ENCODE measurements at places on chromosomes 6 and 20.

GRCh38 chr20:48760403-48760983 lies 67.3 kb downstream of the PREX1 start:
- peak; percentile 67 for DNase-seq

GRCh38 chr20:12133553-12133952 lies 215.9 kb downstream of the BTBD3 start:
- no peak for DNase-seq

DNA sequence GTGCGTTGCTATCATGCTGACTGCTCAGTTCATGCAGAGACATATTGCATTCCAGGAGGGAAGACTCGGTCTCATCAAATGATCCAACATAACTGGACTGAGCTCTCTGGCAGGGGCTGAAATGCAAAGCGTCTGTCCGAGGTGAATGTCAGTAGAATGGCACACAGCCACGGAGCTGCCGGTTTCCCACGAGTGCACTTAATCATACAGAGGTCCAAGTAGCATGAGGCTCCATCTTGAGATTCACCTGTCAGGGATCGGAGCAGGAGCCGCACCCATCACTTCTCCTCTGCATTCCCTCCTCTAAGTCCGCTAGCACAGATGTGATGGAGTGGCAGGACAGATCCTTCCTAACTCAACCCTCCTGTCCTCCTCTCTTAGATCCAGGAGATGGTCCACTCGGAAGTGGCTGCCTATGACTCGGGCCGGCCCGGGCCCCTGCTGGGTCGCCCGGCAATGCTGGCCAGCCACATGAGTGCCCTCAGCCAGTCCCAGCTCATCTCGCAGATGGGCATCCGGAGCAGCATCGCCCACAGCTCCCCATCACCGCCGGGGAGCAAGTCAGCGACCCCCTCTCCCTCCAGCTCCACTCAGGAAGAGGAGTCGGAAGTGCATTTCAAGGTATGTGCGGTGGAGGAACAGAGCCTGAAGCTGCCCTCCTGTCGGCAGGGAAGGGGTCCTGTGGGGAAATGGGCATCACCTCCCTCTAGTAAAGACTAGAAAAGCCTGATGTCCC lies 135.9 kb downstream of the JPH2 start:
- no peak for DNase-seq

DNA sequence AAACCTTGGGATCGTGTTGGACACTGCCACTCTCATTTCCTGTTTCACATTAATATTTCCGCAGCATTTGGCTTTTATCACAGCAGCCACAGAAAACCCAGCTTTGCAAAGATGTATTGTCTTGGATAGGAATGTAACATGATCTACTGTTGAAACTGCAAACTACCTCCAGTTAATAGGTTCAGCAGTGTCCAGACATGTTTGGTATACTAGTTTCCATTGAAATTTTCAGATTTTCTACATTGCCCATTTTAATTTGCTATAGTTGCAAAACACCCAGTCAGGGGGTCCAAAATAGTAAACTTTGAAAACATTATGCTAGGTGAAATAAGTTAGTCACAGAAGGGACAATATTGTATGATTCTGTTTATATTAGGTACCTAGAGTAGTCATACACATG lies 3.3 kb downstream of the ANKRD6 start:
- DNase-seq, result no peak

GRCh38 chr6:14134211-14134910 lies 16.8 kb downstream of the CD83 start:
- DNase-seq, result no peak

- DNase-seq, result no peak
Observed at GRCh38 chr6:47788498-47788884, 6.7 kb downstream of the OPN5 start.

- no peak for DNase-seq
Observed at GRCh38 chr6:110322874-110323242, 35.3 kb downstream of the METTL24 start.

GRCh38 chr6:132084811-132085509 lies 133.8 kb upstream of the CCN2 start:
- no peak for DNase-seq

- no peak for DNase-seq
Observed at GRCh38 chr6:150349546-150349945, 19.3 kb upstream of the IYD start.

DNA sequence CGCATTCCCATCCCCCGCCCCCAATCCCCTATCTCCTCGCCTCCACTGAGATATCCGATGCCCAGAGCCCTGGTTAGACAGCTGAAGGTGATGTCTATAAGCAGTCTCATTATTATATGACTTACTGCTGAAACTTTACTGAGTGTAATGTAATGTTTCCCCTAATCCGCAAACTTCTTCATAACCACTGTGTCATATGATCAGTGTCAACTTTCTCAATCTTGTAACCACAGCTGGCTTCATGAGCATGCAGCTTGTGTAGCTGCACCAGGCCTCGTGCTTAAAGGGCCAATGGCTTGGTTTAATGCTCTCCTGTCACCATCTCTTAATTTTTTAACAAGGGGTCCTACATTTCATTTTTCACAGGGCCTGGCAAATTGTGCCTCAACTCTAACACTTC lies 8.1 kb downstream of the ASIP start:
- DNase-seq, result no peak

GRCh38 chr20:43507150-43508080 lies at the start of gene L3MBTL1:
Gene L3MBTL1 (plus strand): TSS chr20:43507697. CDS start chr20:43513504, 5,807 bp downstream.
- no peak for DNase-seq

GRCh38 chr20:9390441-9390840 lies 123.9 kb upstream of the LAMP5 start:
- no peak for DNase-seq

- no peak for DNase-seq
Observed at GRCh38 chr6:43943099-43943766, 173.2 kb downstream of the VEGFA start.

GRCh38 chr6:106158816-106159215 lies 72.7 kb downstream of the PRDM1 start:
- no peak for DNase-seq

DNA sequence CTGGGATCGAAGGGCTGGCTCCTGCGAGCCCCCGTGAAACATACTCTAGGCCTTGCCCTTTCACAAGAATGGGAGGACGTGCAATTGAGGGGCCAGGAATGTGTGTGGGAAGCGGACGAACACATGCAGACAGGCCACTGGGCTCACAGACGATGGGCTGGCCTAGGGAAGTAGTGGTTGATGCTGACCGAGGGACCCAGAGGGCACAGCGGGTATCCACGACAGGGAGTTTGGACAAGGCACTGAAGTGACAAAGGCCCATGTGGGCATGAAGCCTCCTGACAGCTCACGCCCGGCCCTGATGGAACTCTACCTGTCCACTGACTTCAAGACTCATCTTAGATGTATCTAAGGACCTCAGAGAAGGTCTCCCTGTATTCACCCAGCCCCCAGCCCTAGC lies 52.2 kb downstream of the MYH7B start:
- DNase-seq, result no peak

DNA sequence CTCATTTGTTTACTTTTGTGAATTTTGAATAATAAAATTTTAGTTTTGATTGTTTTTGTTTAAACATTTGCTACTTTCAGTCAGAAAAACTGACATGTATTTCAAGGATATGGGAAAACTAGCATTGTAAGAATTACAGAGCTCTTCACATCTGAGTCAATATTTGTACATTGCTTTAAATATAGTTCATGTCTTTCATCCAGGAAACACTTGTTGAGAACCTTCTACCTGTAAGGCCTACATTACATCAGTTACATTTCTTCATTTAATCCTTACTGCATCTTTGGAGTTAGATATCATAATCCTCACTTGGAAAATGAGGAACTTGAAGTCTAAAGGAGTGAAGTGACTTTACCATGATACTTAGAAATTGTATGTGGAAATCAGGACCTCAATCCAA lies 242.9 kb downstream of the KCNQ5 start:
- DNase-seq, result no peak

GRCh38 chr20:53657732-53658131 lies 64.1 kb upstream of the ZNF217 start:
- DNase-seq, result no peak

- DNase-seq, result no peak
Observed at GRCh38 chr6:83920017-83920416, 60.5 kb downstream of the CYB5R4 start.

- DNase-seq, result no peak
Observed at GRCh38 chr6:70685494-70686180, 18.0 kb downstream of the SMAP1 start.

DNA sequence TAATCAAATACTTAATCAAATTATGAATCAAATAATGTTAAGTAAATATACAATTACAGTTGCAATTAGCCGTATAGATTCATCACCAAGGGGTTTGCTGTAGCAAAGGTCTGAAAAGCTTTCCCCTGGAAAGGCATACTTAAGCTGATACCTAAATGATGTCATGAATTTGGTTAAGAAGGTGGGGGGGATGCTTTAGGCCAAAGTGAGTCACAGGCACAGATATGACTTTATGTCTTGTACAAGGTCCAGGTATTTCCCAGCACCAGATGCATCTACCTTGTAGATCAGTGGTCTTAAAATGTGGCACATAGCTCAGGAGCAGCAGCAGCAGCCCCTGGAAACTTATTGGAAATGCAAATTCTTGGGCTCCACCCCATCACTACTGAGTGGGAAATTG lies 557.3 kb upstream of the CDH4 start:
- no peak for DNase-seq

GRCh38 chr6:22808466-22808865 lies 239.1 kb downstream of the HDGFL1 start:
- DNase-seq, result no peak

Data from GM12892 (cell line).